ENCODE measurements at places on chromosomes 11 and 22. TPM values are rescaled to one million over a fixed set of nuclear protein-coding genes. Genes with fewer than 3 reads are reported as not detected.

- no peak for DNase-seq
These were observed 107.3 kb downstream of the RPS6KA4 start for GRCh38 chr11:64466115-64466718.

The OPCML gene
- total RNA-seq: 2.7 TPM

DNA sequence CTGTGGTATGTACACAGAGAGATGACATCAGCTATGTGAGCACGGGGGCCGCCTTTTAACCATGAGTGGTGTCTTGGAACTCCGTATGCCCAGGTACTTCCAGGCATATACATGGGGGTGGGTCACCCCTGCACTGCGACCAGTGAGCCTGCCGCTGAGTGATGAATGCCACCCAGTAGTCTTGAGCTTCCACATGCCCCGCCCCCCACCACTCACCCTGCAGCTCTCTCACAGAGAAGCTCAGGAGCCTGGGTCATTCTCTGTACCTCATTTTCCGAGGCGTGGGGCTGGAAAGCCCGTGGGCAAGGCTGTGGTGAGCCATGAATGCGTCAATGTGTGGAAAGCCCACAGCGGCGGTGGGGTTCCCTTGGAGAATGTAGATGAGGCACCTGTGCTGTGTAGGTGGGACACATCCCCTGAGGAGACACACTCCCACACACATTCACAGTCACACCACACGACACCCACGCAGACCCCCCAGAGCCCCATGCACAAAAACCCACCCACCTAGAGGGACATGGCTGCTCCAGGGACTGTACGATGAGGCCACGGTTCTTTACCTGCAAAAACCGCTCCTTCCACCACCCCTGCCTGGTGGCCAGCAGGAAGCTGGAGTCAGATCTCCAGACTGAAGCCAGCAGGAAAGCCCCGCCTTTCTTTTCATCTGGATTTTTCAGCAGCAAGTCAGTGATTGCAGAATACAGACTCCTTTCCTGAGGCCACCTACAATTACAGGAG is 67.6 kb downstream of the PIWIL3 start:
- DNase-seq: no peak

- DNase-seq: no peak
These were observed 31.9 kb upstream of the TP53I11 start for GRCh38 chr11:44982496-44983062.

The MRGPRF gene
- 1.6 TPM for total RNA-seq

DNA sequence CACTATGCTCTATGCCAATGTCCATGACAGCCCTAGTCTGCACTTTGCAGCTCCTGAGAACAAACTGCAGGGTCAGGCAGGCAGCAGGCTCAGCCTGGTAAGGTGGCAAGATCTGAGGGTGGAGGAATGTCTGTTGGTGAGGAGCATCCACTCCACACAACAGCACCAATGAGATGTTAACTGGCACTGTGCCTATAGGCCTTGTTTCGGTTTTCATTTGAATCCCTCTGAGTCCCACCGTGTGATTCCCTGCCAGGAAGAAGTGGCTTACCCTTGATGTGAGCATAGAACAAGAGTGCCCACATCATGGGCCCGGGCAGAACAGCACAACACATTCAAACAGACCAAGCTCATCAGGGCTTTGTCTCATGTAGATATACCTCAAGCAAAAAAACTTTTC is 44.1 kb upstream of the CHRM4 start:
- DNase-seq: no peak

DNA sequence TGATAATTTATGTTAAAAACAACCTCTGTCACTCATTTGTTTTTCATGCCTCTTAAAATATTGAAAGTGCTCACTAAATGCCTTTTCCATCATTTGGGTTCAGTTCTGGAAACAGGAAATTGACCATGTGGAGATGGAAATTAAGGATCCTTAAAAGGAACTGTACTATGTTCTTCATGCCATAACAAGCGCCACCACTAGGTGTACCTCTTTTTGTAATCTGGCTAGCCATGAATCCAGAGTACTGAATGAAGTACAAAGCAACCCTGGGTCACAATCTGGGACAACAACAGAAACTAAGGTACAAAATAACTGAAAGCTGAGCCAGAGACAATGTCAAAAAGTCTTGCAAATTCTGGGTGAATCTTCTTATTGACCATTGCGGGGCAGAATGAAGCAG is 559.1 kb downstream of the FAM181B start:
- no peak for DNase-seq

GRCh38 chr22:49638788-49639187 is 188.9 kb downstream of the BRD1 start:
- DNase-seq: no peak

The CYTH4 gene
- total RNA-seq: not detected

- DNase-seq: no peak
These were observed 2.4 kb upstream of the MYBPC3 start for GRCh38 chr11:47354913-47355282.

GRCh38 chr22:26922806-26923205 is 265.4 kb downstream of the MIAT start:
- DNase-seq: no peak

The ZBTB16 gene
- total RNA-seq: 22.0 TPM

DNA sequence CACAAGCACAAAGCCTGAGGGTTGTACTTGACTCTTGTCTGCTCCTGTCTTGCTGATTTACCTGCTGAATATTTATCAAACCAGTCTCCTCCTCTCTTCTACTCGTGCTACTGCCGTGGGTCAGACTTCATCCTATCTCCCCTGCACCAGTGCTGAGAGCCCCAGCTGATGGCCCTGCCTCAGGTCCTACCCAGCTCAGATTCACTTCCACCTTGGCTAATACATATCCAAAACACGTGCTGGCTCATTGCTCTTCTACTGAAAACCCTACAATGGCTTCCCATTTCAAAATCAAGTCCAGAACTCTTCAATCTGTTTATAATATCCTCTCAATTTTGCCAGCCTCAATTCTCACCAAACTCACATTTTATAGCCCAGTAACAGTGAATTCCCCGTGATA is 48.3 kb downstream of the RAB30 start:
- DNase-seq: no peak

The UCP2 gene
- 47.2 TPM for total RNA-seq

- DNase-seq: no peak
These were observed 8.5 kb downstream of the P2RY6 start for GRCh38 chr11:73280626-73281025.

DNA sequence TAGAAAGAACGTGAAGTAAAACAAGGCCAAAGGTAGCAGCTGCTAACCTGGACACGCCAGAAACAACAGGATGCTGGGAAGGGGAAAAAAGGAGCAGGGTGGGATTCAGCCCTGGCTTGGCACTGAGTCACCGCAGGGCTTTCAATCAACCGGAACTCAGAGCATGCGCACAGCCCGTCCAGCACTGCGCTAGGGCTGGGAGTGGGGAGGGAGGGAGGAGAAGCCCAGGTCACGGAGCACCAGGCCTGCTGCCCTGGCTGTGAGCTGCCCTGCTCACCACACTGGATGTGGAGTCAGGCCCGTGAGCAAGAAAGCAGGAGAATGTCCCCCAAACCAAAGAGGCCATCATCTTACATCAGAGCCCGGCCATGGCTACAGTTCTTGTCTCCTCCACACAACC is 51.5 kb downstream of the APOL1 start:
- no peak for DNase-seq

DNA sequence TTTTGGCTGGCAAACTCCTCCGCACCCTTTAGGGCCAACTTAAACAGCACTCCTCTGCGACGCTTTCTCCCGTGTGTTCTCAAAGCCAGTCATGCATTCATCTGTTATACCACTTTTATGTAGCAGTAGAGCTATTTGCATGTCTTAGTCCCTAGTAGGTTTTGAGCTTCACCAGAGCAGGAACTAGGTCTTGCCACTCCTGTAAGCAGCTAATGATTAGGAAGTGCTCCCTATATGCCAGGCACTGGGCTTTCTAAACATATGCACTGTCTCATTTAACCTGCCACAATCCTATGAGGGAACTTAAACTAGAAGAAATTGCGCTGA is 180.8 kb downstream of the DBX1 start:
- no peak for DNase-seq

The CLDN5 gene
- total RNA-seq: not detected

The PGA5 gene
- total RNA-seq: not detected

GRCh38 chr22:23574877-23575276 is 5.2 kb downstream of the IGLL1 start:
- DNase-seq: peak; percentile 72

DNA sequence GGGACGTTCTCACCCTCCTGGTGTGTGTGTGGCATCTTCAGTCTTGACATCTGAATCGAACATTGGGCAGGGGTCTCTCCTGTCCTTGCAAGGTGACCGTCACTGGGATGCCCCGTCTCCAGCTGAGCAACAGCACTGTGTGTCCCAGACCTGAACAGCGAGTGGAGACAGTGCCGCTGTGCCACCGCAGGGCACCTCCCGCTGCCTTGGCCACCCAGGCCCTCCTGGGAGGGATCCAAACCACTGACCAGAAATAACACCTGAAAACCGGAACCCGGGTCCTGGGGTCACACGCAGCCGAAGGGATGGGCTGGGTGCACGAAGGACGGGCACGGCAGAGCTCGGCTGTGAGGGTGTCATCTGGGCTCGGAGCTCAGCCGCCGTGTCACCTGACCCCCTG is 102.2 kb downstream of the BRD1 start:
- peak; percentile 82 for DNase-seq

The DDTL gene
- not detected for total RNA-seq

GRCh38 chr11:102680945-102681344 is 24.6 kb downstream of the MMP27 start:
- DNase-seq: no peak

The ALDH3B1 gene
- 13.1 TPM for total RNA-seq

GRCh38 chr11:47507563-47508239 is 45.2 kb downstream of the CELF1 start:
- DNase-seq: no peak

The OR4X1 gene
- total RNA-seq: not detected

GRCh38 chr11:132244846-132245245 is 874.4 kb downstream of the NTM start:
- DNase-seq: no peak
